DMS79 (cell line): ENCODE measurements at places on chromosomes 13 and 19.

DNA sequence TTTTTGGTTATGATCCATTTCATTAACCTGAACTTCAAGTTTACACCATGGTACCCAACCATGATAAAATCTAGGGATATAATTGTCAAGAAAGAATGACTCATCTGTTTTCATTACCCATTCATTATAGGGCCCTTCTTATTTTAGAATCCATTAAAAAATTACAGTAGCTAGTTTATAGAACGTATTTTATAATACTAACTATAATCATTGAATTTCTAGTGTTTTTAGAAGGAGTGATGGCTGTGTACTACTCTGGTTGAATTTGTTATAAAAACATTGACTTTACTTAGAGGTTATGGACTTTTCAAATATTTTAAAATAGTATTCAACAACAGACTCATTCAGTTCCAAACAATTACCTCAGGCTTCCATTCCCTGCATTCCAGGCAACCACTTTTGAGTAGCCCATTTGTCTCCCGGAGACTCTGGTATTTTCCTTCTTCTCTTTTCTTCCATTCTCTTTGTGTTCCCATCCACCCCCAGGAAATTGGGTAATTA, 71.9 kb upstream of the KLF12 start:
- no peak for DNase-seq

DNA sequence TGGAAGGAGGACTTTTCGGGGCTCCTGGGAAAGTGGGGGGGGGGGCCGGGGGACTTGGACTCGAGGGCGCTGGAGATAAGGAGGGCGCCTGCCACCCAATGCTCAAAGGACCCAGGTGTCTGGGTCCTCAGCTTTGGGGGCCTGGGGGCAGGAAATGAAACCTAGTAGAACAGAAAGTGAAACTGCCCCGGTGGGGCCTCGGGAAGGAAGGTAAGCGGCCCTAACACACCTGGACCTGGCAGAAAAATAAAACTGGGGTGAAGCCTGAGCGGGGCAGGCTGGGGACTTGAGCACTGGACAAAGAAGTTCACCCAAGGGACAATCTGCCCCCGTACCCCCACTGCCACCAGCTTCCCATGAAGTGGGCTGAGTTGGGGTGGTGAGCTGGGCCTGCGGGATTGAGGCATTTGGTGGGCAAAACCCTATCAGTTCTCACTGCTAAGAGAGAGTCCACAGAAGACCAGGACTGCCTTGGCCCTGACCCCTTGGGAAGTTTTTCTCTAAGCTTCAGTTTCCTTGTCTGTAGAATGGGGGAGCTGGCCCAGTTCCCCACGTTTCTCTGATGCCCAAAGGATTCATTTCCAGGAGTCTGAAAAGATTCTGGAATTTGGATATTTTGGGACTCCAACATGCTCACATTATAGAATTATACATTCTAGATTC, 2.3 kb downstream of the PRKD2 start:
- no peak for DNase-seq

DNA sequence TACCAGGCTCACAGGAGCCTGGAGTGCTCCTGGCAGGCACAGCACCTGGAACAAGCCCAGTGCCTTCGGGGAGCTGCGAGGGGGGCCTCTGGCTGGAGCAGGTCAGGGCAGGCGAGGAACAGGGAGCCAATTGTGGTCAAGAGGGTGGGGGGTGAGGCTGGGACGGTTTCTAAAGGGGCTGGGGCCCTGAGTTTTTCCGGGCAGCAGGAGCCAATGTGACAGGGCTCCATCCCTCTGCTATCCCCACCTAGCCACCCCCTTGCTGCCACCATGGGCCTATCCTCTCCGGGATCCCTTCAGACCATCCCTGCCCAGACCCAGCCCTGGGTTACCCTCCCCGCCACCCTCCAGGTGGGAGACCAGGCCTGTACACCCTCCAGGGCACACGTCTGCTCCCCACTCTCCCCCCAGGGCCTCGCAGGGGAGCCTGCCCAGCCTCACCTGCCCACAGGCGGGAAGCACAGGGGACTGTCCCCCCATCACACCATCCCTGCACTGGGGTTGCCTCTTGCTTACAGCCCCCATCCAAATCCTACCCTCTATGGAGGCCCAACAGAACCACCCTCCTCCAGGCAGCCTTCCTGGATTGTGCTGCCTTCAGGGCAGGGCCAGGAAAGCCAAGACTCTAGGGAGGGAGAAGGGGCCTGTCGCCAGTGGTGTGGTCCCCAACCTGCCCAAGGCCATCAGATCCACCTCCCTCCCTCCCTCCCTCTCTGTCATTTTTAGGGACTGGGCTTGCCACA, 121.0 kb downstream of the URI1 start:
- no peak for DNase-seq

GRCh38 chr13:110964229-110965037, 49.6 kb upstream of the ANKRD10 start:
- no peak for DNase-seq

DNA sequence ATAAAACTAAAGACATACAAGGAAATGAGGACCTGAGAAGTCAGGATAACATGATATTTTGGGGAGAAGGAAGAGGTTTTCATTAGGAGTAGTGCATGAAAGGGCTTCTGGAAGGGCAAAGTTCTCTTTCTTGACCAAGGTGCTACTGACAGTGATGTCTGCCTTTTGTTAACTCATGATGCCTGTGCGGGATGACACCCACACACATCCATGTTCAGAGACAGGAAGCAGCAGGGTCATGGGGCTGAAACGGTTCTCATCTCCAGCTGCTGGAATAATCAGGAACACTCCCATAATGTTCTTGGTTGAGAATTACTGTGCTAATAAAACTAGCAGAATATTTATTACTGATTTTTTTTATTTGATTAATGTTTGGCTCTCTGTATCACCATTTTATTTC, 29.1 kb downstream of the KCNC3 start:
- no peak for DNase-seq

- no peak for DNase-seq
Observed at GRCh38 chr19:49339301-49340068, 4.3 kb downstream of the CD37 start.

DNA sequence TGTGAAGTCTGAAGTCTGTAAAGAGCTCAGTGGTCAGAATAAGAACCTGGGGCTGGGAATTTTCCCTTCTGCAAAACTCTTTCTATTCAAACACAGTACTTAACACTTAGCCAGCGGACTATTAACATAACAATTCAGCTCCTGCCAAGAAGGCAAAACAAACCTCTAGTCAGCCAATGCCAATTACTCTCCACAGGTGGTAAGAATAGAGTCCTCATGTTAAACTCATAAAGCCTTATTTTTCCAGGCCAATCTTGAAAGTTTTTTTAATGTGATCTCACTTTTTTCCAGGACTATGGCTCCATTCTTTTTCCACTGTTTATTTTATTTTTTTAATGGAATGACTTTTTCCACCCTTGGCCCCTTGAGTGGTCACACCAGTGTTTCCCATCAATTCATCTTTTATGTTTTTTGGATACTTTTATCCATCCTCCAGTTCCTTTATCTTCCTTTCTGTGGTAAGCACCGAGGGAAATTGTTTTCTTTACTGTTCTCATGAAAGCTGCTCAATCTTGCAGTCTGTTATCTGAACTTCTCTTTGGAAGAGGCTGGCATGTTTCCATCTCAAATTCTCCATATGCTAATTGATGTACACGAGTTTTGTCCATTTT, 217.3 kb downstream of the LHFPL6 start:
- DNase-seq = peak; percentile 43

- DNase-seq = no peak
Observed at GRCh38 chr13:32381539-32381938, 46.4 kb downstream of the N4BP2L1 start.
